Activated CD4-positive, alpha-beta T cell treated with anti-CD3 and anti-CD28 coated beads, Interleukin-2, amount 10 ng/mL, durations not matched to agents 24 days and 14 days (primary cell): ENCODE measurements at places on chromosomes 13 and 19. TPM values are rescaled to one million over a fixed set of nuclear protein-coding genes. Genes with fewer than 3 reads are reported as not detected.

Gene CLEC17A
- total RNA-seq: not detected in 2 replicates

Gene ARHGEF18
- 30.6 and 34.8 TPM in 2 replicates for total RNA-seq

Gene EPS8L1
- 3.7 and 3.9 TPM in 2 replicates for total RNA-seq

DNA sequence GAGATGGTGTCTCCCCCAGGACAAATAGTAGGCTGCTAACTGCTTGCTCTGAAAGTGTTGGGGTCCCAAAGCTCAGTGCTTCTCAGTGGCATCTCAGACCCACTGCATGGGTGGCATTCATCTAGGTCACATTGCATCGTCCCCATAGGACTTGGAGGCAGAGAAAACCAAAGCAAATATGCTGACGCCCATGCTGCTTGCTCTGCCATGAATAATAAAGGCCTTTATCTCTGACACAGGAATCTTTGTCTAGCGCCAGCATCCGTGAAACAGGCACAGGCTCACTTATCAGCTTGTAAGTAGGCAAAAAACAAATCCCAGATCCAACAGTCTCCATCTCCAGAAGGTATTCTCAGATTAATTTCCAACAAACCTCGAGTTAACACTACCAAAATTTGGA is 18.9 kb upstream of the IPO5 start:
- DNase-seq: no peak

- DNase-seq: no peak
Measured at GRCh38 chr13:28753208-28753892, 34.6 kb upstream of the SLC46A3 start.

GRCh38 chr19:21912654-21913053 is 76.7 kb upstream of the ZNF43 start:
- DNase-seq: no peak

GRCh38 chr19:14477418-14478112 is 2.4 kb upstream of the PTGER1 start:
- no peak for DNase-seq
